H9 (cell line): ENCODE measurements at places on chromosomes 6 and 20.

DNA sequence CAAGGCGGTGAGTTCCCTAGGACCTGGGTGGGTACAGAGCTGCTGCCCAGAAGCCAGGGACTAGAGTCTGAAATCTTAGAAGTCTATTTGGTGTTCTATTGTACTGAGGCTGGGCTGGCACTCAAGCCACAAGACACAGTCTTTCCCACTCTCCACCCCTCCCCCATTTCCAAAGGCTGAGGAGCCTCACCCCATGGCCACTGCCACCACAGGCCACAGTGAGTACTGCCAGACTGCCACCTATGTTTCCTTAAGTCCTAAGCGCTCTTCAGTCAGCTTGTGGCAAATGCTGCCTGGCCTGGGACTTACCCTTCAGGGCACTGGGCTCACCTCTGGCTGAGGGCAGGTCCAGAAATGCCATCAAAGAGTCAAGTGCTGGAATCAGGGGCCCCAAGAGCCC is 469.3 kb downstream of the HAO1 start:
- peak; percentile 48 for DNase-seq

GRCh38 chr20:48096957-48097890 is 311.9 kb upstream of the SULF2 start:
- DNase-seq, result no peak

GRCh38 chr6:151297886-151298285 is 58.1 kb downstream of the AKAP12 start:
- no peak for DNase-seq

GRCh38 chr6:37623666-37624065 is 74.0 kb downstream of the MDGA1 start:
- DNase-seq, result no peak

DNA sequence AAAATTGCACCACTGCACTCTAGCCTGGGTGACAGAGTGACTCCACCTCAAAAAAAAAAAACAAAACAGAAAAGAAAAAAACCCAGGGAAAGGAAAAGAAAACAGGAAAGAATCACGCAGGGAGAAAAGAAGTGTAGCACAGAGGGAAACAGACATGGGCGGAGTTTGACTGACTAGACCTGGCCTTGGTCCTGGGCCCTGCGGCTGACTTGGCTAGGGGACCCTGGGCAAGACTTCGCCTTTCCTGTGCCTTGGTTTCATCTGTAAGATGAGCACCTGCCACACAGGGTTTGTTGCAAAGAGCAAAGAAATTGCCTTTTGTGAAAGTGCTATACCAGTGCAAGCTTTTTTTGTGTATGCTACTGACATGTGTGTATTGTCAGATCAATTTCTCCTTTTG is 71.3 kb upstream of the KCNG1 start:
- DNase-seq, result no peak

DNA sequence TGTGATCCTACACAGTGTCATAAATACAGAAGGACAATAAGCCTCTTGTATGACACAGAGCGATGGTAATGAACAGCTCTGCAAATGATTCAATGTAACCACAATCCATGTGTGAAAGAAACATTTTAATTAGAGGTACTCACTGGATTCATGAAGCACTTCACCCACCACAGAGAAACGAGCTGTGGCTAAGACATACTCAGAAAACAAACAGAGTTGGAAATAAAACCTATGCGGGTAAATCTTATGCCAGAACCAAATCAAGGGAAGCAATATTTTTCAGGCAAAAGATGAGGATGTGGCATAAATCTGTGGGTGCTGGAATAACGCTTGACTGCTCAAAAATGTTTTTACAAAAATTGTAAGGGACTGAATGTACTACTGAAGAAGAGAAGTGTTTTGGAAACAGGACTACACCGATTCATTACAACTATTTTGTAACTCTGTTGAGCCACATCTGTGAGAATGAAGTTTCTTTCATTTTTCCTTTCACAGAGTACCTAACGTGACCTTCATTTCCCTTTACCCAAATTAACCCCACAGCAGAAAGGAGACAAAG is 112.1 kb downstream of the WDR27 start:
- no peak for DNase-seq

DNA sequence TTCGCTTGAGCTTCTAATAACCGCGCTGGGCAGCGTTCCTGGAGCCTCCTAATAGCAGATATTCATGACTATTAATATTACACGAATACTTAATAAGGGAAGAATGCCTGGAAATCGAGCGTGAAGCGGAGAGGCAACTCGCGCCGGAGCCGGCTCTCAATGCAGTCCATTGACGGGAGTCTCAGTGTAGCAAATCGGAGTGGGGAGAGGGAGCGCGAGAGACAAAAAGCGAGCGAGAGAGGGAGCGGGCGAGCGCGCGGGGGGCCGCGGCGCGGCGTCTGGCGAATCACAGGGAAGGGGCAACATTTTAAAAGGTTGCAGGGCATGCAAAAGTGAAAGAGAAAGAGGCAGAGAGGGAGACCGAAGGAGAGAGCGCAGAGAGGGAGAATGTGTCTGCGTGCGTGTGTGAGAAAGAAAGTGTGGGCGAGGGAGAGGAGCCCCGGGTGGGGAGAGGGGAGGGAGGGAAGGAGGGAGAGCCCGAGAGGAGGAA is 2.9 kb downstream of the TFAP2A start:
- no peak for DNase-seq

DNA sequence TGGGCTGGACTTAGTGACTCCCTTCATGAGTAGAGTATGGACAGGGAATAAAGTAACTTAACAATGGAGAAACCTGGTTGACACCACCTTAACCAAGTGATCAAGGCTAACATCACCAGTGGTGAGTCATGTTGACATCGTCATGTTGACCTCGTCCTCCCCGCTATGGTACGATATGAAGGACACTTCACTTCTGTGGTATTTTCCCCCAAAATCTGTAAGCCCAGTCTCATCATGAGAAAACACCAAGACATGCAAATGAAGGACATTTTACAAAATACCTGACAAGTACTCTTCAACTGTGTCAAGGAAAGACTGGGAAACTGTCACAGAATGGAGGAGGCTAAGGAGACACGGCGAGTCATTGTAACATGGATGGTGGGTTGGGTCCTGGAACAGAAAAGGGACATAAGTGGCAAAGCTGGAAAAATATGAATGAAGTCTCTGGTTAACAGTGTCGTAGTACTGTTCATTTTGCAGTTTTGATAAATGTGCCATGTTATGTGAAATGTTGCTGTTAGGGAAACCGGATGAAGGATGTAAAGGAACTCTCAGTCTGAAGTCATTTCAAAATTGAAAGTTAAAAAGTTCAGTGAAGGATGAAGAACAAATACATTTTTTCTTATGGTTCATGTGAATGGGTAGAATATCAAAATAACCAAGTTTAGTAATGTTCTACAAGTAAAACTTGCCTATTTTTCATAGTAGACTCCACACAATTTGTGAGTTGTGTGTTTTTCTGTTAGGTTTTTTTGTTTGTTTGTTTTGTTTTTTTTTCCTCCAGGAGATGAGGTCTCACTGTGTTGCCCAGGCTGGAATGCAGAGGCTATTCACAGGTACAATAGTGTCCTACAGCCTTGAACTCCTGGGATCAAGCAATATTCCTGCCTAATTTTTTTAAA is 247.5 kb downstream of the TMEM242 start:
- DNase-seq, result no peak

GRCh38 chr6:41291717-41292116 is 5.2 kb upstream of the TREM1 start:
- DNase-seq, result no peak

DNA sequence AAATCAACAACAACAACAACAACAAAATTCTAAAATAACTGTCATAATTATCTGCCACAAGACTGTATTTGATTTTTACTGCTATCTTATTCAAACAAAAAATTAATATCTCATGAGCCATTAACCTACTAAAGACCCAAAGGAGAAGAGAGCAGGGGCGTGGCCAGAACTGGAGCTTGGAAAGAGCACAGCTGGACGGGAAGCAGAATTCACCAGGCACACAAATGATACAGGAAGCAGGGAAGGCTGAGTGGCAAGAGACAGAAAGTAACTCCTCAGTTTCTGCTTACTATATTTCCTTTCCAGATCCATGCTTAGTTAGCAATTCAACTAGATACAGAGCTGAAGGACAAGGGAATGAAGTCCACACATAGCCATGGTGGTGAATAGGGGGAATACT is 54.4 kb downstream of the FKBP5 start:
- no peak for DNase-seq

DNA sequence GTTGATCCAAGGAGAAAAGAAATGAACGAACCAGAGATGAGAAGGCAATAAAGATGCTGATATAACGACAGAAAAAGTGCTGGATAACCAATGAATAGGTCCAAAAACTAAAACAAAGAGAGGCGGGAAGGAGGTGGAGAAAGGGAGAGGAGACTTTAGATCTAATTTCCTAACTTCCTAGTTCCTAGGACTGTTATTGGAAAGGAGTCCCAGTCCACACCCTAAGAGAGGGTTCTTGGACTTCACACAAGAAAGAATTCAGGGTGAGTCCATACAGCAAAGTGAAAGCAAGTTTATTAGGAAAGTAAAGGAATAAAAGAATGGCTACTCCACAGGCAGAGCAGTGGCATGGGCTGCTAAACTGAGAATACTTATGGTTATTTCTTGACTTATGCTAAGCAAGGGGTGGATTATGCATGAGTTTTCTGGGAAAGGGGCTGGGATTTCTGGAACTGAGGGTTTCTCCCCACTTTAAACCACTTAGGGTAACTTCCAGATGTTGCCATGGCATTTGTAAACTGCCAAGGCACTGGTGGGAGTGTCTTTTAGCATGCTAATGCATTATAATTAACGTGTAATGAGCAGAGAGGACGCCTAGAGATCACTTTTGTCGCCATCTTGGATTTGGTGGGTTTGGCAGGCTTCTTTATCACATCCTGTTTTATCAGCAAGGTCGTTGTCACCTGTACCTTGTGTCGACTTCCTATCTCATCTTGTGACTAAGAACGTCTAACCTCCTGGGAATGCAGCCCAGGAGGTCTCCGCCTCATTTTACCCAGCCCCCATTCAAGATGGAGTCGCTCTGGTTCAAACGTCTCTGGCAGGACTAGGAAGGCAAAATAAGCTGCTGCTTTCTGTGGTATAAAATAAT is 60.9 kb upstream of the RBM24 start:
- DNase-seq, result no peak

- no peak for DNase-seq
These were observed 7.2 kb downstream of the MYLK4 start for GRCh38 chr6:2743280-2744208.

- no peak for DNase-seq
These were observed 8.7 kb downstream of the REPS1 start for GRCh38 chr6:138979365-138979764.

DNA sequence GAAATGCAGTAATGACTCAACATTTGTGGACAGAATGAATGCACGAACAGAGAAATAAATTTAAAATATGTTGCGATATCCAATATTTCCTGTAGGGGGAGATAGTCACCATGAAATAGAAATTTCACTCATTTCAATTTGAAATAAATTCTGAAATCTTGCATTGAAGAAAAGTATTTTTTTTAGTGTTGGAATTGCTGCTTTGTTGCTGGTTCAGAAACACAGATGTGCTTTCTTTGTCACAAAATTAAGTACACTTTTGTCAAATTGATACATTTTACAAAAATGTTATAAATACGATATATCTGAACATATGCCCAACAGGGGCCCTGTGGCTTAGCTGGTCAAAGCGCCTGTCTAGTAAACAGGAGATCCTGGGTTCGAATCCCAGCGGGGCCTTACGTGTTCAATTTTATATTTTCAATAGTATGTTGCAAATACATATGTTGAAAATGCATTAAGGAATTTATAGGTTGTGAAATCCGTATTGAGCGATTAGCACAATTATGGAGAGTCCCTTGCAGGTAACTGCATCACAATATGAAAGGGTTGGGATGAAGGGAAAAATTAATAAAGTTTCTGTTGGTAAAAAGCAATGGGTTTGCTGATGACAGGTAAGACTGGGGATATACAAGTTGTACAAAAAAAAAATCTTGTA is 85.4 kb upstream of the PRSS16 start:
- no peak for DNase-seq

- DNase-seq, result peak; percentile 57
These were observed 29.1 kb downstream of the CPNE5 start for GRCh38 chr6:36809941-36810803.

DNA sequence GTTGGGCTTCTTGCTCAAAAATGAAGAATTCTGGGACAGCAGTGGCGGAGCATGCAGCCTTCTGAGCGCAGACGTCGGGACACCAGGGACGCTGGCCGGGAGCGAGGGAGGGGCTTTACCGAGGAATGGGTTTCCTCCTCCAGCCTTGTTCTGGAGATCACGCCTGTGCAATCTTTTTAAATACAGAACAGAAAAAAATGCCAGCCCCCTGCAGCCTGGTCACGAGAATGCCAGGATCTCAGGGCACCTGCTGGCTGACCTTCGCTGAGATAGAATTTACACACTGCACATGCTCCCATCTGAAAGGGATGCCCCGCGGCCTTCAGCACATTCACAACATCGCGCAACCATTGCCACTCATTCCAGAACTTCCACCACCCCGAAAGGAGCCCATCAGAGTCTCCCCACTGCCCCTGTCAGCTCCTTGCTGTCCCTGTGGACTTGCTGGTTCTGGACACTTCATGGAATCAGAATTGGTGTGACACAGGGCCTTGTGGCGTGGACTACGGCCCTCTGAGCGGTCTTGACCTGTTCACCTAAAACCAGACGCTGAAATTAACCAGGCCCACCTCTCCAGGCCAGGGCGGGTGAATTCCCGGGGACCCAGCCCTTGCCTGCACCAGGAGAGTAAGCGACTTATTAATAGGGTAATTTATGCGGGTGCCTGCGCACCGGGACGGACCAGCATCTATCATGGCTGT is 20.6 kb upstream of the BHLHE23 start:
- DNase-seq, result no peak

DNA sequence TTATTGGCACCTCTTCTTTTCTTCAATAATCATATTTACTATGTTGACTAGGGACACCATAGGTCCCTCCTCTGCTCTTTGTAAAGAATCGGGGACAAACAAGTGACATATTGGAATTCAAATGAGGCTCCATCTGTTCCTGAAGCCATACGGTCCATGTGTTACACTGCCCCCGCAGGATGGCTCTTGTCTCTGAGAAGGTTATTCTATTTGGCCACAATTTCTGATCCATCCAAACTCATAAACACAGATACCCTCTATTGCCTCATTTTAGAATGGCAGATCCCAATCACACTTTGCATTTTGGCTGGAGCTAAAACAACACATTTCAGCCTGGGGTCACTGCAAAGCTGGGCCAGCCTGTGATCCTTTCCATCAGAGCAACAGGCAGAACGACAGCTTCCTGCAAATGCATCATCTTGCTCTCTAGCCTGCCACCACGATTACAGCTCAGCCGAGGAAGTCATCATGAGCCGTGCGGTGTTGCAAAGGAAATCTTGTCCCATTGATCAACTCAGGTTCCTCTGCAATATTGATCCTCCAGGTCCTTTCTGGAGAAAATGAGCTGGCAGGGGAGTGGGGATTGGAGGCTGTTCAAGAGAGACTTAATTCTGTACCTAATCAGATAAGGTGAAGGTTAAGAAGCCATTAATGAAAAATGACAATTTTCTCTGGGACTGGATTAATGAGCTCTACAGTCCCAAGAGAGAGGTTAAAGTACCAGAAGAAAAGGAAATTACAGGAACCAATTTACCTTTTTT is 73.1 kb downstream of the AGPAT4 start:
- no peak for DNase-seq

GRCh38 chr6:40325041-40325440 is 262.1 kb downstream of the LRFN2 start:
- DNase-seq, result no peak
